Stimulated activated CD4-positive, alpha-beta T cell treated with anti-CD3 and anti-CD28 coated beads, Interleukin-4, amount 100 ng/mL, for 4 hours (primary cell): ENCODE measurements at places on chromosomes 16 and 17.
A peak's percentile ranks its signal among the peaks of the same experiment; 100 is the strongest.

GRCh38 chr16:66900721-66901441 lies 17.8 kb downstream of the CDH16 start:
- no peak for DNase-seq

DNA sequence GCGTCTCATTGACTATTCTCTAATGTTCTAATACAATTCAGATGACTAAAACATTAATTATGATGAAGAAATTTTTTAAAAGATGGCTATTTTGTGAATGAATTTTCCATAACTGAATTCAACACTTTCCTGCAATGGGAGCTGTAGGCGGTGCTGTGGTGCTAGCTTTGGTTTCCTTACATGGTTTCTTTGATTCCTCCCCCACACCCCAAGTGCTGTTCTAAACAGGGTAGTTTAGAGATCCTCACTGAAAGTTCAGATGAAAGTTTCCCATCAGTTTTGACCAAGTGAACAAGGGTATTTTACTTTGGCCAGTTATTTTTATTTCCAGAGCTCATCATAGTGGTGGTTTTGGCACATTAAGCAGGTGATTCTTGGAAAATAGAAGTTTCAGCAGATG lies 26.0 kb upstream of the MRC2 start:
- no peak for DNase-seq

DNA sequence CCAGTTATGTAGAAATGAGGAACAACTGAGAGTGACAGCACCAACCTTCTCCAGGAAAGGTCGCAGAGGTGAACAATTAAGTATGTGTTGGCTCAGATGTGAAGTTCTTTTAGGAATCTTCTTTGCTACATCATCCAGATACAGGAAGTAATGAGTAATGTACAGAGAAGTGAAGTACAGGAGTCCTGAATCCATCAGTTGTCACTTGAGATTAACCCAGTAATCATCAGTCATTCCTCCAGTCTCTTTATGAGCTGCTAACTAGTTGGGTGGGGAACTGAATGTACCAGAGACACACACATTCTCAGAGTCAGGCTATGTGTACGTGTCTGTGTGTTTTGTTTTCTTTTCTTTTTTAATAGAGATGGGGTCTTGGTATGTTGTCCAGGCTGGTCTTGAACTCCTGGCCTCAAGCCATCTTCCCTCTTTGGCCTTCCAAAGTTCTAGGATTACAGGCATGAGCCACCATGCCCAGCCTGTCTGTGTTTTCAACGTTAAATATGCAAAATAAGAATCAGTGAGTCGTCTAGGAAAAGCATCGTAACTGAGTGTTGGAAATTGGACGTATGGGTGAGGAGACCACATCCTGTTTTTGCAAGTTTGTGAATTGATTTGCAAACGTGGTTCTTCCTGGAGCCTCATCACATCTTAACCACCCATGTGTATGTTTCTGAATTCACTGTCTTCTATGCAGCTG lies 19.9 kb downstream of the ZNF200 start:
- DNase-seq = no peak

- no peak for DNase-seq
These were observed 14.4 kb upstream of the FAAP100 start for GRCh38 chr17:81566461-81567126.

DNA sequence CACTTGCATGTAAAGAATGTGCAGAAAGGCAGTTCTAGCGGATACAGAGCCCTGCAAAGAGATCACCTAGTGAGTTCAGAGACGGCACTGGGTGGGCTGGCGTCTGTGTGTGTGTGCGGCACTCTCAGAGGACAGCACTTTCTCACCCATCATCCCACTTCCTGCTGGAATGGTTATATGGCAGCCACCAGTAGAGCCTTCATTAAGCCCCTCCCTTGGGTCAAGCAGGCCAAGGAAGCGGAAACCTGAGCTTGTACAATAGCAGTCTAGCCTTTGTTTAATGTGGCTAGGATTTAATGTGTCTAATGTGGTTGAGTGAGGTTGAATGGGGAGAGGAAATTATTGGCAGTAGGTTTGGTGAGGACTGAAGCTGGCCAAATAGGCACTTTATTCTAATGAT lies 88.3 kb upstream of the ELAC2 start:
- no peak for DNase-seq

DNA sequence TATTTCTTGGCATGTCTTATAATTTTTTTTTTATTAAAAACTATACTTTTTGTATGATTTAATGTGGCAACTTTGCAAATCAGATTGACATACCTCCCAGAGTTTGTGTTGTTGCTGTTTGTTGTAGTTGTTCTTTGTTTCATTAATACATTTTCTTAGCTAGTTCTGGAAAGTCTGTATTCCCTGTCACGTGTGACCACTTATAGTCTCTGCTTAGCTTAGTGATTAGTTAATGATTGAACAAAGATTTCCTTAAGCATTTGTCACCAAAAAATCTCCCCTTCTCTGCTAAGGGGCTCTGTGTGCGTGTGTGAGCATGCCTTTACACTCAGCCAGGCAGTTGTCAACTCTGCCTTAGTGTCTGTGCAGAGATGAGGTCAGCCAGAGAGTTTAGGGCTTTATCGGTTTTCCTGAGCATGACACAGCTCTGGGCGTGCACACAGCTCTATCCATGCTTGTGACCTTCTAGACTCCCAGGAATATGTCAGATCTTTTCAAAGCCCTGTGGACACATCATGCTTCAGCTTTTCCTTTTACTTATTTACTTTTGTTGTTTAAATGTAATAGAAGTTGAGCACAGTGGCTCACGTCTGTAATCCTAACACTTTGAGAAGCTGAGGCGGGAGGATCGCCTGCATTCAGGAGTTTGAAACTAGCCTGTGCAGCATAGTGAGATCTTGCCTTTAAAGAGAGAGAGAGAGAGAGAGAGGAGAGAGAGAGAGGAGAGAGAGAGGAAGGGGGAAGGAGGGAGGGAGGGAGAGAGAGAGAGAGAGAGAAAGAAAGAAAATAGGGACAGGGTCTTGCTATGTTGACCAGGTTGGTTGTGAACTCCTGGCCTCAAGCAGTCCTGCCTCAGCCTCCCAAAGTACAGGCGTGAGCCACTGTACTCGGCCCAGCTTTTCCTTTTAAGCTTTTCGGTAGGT lies 21.9 kb downstream of the DNAI2 start:
- DNase-seq = no peak

DNA sequence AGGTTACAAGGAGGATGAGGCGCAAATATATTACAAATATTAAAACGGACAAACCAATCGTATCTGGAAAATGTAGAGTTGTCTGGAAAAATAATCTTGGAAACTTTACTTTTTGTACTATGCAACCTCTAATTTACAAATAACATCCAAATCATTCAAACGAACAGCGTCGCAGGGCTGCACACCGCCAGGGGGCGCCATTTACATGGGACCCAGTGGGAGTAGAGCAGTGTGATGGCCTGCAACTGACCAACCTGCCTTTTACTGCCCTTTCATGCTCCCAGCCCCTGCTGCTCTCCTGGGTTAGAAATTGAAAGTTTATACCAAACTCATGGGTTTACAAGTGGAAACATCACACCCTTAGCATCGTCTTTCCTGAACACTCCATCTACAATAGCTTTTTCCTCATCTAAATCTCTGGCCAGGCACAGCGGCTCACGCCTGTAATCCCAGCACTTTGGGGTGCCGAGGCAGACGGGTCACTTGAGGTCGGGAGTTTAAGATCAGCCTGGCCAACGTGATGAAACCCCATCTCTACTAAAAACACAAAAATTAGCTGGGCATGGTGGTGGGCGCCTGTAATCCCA lies 10.0 kb downstream of the PITPNC1 start:
- DNase-seq = peak; percentile 51

GRCh38 chr16:1773703-1774447 lies 941 bp upstream of the MRPS34 start:
- no peak for DNase-seq

GRCh38 chr16:78542419-78542818 lies 443.0 kb downstream of the WWOX start:
- DNase-seq = no peak

GRCh38 chr16:31710134-31710533 lies 163.5 kb upstream of the ZNF267 start:
- DNase-seq = no peak

DNA sequence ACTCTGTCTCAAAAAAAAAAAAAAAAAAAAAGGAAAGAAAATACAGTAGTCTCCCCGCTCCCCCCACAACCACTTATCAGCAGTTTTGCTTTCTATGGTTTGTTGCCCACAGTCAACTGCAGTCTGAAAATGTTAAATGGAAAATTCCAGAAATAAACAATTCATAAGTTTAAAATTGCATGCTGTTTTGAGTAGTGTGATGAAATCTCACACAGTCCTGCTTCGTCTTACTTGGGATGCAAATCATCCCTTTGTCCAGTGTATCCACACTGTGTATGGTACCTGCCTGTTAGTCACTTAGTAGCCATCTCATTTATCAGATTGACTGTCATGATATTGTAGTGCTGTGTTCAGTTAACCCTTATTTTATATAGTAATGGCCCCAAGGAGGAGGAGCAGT lies 41.5 kb downstream of the NF1 start:
- DNase-seq = no peak

- no peak for DNase-seq
These were observed 138.2 kb downstream of the NPIPB5 start for GRCh38 chr16:22648941-22649340.

GRCh38 chr17:60403962-60404361 lies 12.0 kb upstream of the USP32 start:
- DNase-seq = no peak

DNA sequence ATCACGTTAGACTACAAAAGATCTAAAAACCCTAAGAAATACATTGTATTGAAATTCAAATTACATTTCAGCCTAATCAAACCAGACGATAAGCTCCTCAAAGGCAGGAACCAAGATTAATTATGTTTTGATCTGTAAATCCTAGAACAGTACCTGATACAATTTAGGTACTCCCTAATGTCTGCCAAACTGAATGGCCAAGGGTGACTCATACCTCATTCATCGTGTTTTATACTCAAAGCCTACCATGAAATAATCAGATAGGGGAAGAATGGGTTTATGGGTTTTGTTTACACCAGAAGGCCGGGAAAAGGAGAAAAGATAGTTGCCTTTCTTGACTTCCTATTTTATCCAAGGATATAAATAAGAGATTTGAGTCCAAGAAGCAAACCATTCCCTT lies 19.3 kb downstream of the MMD start:
- no peak for DNase-seq
